ENCODE measurements at places on chromosomes 13 and 19. TPM values are rescaled to one million over a fixed set of nuclear protein-coding genes. Genes with fewer than 3 reads are reported as not detected.

The RXFP2 gene
- not detected for total RNA-seq

The ZBTB32 gene
- not detected for total RNA-seq

- no peak for DNase-seq
These were observed 19.9 kb downstream of the KDM4B start for GRCh38 chr19:4988770-4989251.

The ZNF331 gene
- total RNA-seq: 22.6 TPM

DNA sequence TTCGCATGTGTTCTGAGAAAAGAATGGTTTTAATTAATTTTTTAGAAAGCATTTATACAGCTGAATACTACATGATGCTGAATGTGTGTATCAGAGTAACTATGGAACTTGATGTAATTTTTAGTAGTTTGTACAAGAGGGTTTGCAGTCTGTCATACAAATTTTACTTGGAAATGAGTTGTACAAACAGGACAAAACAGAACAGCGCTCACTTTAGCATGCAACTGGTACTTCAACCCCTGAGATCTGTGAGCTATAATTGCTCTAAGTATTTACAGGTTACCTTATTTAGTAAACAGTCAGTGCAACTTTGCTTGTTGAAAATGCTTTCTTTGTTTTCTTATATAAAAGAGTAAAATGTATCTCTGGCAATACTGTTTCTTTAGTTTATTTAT, 706 bp downstream of the TNFRSF19 start:
- peak; percentile 83 for DNase-seq

GRCh38 chr19:17327654-17328516, 6.8 kb downstream of the ANO8 start:
- no peak for DNase-seq

DNA sequence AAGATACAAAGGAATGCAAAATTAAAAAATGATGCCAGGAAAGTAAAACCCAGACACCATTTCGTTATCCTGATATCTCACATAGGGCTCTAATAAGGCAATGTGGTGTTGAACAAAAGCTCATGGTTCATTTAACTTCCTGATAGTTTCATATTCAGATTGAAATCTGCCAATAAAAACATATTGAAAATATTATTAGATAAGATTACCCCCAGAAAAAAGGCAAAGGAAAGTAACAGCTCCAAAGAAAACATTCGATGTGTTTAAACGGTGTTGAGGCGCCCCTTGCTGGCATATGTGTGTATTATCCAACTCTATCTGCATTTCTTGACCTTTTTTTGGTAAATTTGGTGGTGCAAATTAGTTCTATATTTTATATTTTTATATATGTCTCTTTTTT, 75.9 kb downstream of the ESD start:
- DNase-seq: peak; percentile 74

DNA sequence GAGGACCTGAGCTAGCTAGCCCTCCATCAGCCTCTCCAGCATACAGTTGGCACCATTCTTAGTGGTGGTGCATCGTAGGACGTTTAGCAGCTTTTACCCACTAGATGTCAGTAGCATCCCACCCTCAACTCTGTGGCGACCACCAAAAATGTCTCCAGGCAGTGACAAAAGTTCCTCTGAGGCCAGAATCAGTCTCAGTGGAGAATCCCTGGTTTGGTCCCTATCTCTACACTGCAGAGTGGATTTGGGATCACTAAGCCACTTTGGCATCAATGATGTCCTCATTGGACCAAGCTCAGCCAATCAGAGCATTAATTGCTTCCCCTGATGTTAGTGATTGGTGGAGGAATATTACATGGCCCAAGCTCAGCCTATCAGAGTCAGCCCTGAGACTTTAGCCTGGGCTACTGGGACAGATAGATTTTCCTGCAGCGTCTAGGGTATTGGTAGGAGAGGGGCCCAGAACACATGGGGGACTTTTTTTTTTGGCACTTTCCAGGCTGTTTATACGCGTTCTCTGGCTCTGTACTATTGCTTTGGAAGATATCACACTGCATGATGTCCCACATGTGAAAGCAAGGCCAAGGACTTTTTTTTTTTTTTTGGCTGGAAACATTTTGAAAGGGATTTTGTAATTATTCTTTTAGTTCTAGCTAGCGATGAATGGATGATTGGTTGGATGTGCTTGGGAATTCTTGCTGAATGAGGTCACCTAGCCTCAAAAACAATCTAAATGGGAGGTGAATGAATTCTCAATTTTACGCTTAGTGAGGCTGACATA, 7.0 kb downstream of the TMEM221 start:
- peak; percentile 91 for DNase-seq

DNA sequence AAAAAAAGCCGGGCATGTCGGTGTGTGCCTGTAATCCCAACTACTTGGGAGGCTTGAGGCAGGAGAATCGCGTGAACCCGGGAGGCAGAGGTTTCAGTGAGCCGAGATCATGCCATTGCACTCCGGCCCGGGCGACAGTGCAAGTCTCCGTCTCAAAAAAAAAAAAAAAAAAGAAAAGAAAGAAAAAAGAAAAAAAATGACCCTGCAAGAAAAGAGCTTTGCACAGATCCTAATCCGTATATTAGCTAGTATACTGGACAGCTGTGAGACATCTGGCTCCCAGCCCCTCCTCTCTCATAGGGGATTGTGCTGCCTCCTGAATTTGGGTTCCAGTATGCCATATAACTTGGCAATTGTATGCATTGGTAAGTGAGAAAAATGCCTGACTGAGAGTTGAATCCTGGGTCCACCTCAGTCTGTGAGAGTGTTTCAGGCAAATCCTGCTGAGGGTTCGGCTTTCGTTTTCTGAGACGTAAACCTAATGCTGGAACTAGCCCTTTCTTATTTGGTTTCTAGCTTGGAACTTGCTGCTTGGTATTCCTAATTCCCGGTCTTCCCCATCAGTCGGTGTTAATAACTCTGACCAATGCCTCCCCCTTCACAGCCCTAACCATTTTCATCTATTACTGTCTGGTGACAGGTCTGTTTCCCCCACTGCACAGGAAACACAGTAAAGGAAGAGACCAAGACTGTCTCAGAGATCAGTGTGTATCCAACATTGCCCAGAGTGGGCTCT, 1.3 kb upstream of the AKT2 start:
- peak; percentile 47 for DNase-seq

- no peak for DNase-seq
These were observed 16.8 kb upstream of the TM9SF2 start for GRCh38 chr13:99484473-99484872.

- DNase-seq: no peak
These were observed 96.5 kb downstream of the UGGT2 start for GRCh38 chr13:95956589-95957148.

The KLK1 gene
- total RNA-seq: 7.9 TPM

GRCh38 chr19:16889883-16890460, 1.2 kb downstream of the F2RL3 start:
- no peak for DNase-seq

GRCh38 chr19:10259162-10259905, 7.3 kb downstream of the MRPL4 start:
- DNase-seq: peak; percentile 21

DNA sequence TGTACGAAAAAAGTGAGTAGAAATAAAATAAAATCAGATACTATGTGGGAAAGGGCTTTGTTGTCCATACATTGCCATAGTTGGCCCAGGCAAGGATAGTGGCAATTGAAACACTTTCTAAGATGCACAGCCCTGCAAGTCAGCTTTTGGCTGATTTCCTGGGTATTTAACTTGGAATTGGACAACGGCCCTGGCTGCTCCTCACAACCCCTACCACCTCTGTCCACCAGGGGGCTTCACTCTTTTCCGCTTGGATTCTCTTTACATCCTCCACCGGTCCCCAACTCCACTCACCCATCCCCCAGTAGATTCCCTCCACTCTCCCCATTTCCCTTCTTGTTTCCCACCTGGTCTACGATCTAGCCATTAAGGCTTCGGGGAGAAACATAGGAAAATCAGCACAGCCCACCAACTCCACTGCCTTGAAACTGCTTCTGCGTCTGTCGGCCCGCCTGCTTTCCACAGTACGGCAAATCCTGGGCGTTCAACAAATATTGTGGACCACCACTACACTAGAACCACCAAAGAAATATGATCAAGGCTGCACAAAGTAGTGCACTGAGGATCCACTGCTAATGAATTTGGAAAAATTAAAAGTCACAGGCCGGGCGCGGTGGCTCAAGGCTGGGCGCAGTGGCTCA, 48.6 kb upstream of the GTF3A start:
- peak; percentile 38 for DNase-seq

DNA sequence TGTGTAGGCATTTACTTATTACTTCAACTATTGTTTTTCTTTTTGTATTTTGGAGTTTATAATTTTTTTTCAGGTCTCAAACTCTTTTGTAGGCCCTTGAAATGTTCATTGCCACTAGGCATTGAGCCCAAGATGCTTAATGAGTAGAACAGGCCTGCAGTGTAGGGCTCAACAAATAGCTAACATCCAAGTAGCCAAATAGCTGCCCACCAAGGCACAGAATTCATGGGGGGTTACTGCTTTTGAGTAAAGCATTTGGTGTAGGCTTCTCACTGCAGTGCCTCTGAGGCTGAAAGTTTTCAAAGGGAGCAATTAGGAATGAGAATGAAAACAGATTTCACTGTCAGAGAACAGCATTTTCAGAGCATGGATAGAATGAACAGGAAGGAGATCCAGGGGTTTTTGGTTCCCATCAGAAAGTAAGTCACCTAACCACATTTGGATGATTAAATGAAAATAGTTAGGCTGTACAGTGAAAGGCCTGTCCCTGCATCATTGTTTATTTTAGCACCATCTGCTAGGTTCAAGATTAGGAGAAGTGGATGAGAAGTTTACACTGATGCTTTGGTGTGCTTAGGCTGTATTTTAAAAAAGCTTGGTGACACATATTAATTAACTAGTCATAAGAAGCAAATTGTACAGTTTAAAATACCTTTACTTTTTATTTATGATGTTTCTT, 61.0 kb downstream of the EDNRB start:
- no peak for DNase-seq

- DNase-seq: peak; percentile 87
These were observed 47.2 kb downstream of the LYL1 start for GRCh38 chr19:13055213-13056051.

GRCh38 chr13:78198419-78198818, 279.8 kb upstream of the EDNRB start:
- DNase-seq: no peak

- no peak for DNase-seq
These were observed 13.7 kb upstream of the NCCRP1 start for GRCh38 chr19:39183104-39183503.

GRCh38 chr19:19160461-19161035, 9.5 kb downstream of the MEF2B start:
- no peak for DNase-seq

GRCh38 chr13:43270130-43270830, 246.9 kb downstream of the DNAJC15 start:
- DNase-seq: no peak
